ENCODE measurements at places on chromosomes 13 and 19.

- DNase-seq, result no peak
These were observed 3.7 kb downstream of the JUNB start for GRCh38 chr19:12794971-12795381.

GRCh38 chr19:1656988-1657536 lies 4.6 kb upstream of the TCF3 start:
- DNase-seq, result no peak

DNA sequence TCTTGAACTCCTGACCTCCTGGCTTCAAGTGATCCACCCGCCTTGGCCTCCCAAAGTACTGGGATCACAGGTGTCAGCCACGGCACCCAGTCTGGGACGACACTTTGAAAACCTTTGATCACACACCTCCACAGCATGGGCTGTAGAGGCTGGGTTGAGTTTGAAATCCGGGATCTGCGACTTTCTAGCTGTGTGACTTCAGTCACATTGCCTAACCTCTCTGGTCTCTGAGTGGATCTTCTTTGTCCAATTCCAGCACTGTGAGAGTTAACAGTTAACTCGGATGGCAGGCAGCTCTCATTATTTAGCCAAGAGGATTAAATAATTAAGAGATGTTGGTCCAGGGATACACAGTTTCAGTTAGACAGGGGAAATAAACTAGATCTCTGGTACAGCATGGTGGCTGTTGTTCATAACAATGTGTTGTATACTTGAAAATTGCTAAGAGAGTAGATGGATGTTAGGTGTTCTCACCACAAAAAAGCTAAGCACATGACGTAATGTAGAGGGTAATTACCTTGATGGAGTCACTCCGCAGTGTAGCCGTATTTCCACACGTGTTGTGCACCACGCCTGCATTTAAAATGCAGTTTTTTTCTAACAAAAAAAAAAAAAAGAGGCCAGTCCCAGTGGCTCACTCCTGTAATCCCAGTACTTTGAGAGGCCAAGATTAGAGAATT lies 1.9 kb downstream of the GALP start:
- DNase-seq, result no peak

GRCh38 chr19:51808333-51808986 lies 13.5 kb downstream of the FPR3 start:
- no peak for DNase-seq

DNA sequence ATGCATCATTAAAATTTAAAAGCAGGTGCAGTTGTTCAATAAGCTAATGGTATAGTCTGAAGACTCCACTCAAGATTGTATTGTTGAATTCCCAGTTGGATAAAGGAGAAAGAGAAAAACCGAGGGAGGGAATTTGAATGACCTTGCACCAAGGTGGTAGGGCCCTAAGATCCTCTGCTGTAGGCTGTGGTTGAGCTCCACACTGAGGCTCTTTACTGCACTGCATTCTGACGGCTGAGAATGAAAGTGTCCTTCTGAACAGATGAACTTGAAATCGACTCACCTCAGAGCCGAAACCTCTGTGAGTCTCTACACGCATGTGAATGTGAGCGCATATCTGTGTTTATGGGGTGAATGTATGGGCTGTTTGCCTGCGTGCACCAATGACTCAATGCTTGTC lies 388.9 kb upstream of the DACH1 start:
- DNase-seq, result no peak

DNA sequence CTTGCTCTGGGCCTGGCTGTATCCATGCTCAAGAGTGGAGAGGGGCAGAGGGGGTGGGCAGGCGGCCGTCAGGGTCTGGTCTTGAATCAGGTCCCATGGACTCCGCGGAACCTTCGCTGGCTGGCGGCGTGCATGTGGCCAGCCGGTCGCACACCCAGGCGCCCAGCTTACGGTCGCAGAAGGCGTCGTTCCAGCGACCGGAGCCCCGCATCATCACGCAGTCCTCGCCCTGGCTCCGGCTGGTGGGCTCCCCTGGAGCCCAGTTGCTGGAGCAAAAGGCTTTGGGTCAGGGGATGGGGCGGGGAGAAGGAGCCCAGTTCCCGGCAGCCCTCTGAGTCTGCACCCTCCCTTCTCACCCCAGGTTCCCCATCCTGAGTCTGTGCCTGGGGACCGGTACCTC lies 8.5 kb downstream of the TRAPPC5 start:
- no peak for DNase-seq

- DNase-seq, result no peak
These were observed 134.9 kb downstream of the RAP2A start for GRCh38 chr13:97568850-97569249.

DNA sequence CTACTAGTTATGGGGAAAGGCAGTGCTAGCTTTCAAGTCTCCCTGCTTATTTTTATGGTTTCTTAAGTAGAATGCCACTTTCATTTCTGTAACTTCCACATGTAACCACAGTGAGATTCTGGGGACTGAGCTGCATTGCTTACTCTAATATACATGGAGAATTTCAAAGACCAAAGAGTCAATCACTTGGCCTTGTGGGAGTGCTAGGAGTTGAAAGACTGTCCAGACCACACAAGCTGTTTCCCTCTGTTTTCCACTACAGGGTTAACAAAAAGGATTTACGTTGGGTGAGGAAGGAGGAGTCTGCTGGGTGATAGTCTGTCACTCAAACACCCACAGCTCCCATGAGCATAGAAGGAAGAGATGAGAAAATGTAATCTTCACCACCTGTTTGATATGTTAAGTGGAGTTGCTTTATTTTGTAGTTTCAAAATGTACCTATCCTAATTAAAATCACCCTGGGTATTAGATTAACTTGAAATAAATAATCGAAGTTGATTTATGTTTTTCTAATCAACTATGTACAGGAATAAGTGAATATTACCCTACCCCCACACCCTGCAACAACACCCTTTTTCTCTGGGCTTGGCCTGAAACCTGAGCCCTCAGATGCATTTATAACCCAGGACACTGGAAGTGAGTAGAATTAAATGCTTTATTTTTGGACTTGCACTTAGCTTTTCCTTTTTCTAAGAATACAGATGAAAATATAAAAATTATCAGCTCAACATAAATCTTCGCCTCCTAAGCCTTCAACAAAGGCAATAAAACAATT lies 225.8 kb upstream of the SLC10A2 start:
- DNase-seq, result no peak

DNA sequence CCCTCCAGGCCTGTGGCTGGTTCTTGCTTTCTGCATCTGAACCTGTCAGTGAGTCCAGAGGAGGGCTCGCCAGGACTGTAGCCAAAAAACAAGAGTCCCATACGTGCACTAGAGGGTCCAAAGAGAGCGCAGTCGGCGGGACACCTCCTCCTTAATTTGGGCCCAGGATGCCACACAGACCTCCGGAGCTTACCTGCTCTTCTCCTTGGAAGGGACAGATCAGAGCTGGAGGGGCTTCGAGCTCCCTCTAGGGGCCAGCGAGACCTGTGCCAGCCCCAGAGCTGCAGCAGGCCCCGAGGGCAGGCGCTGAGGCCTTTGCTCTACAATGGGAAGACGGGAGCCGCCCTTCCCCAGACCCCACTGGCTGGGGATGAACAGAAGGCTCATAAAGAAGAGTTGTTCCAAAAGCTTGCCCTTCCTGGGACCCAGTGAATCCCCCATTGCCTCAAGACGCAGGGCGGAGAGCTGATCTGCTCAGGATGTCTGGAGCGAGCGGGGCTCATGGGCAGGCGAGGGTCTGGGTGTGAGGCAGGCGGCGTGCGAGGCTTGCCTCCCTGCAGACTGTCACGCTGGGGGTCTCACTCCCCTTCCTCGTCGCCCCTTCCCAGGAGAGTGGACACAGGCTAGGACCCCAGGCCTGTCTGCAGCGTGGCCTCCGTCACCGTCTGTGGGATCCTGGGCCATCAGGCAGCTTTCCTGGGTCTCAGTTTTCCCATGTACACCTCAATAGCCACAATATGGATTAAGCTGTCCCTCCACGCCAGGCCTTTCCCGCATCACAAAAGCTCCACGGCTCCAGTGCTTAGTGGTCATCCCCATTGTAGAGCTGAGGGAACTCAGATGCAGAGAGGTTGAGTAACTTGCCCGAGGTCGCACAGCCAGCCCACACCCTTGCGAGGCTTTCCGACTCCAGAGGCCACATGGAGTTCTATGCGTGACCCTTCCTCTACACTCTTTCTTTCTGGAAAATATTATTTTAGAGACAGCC lies 46.9 kb upstream of the VSTM2B start:
- DNase-seq, result no peak

- peak; percentile 9 for DNase-seq
These were observed 15.6 kb upstream of the PROZ start for GRCh38 chr13:113142876-113143275.

- no peak for DNase-seq
These were observed 1486.8 kb downstream of the EFNB2 start for GRCh38 chr13:105048677-105049076.

GRCh38 chr13:77406644-77407440 lies 79.9 kb upstream of the MYCBP2 start:
- no peak for DNase-seq

- DNase-seq, result no peak
These were observed 177.6 kb downstream of the SHISA2 start for GRCh38 chr13:25874064-25874737.

DNA sequence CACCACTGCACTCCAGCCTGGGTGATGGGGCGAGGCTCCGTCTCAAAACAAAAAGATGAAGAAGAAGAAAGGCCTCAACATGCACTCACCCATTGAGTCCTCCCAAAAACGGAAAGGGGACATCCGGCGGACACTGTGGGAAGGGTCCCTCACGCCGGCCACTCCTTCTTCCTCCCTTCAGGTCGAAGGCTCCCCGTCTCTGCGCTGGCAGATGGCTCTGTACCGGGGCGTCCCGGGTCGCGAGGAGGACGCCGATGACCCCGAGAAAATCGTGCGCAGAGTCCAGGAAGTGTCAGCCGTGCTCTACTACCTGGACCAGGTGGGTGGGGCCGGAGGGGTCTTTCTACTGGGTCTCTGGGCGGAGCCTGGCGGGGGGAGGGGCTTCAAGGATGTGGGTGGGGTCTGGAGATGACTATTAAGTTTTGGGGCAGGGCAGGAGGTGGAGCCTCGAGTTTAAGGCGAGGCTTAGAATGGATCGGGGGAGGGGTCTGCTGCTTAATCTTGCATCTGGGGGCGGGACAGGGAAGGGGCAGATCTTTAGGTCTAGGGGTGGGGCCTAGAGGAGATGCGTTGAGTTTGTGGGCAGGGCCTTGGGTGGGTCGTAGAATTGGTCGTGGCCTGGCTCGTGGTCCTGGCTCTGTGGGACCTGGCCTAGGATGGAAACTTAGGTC lies 90.2 kb downstream of the MAP4K1 start:
- DNase-seq, result no peak

DNA sequence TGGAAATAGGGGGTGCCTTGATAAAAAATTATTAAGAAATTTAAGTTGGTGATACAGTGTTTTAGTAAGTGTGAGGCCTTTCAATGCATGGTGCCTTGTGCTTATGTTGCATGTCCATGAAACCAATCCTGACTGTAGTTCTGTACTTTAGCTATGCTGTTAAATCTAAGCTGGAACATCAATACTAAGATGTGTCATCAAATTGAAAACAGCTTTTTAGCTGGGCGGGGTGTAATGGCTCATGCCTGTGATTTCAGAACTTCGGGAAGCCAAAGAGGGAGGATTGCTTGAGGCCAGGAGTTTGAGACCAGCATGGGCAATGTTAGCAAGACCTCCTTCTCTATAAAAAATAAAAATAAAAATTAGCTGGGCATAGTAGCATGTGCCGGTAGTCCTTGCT lies 930.3 kb upstream of the PCDH9 start:
- no peak for DNase-seq

DNA sequence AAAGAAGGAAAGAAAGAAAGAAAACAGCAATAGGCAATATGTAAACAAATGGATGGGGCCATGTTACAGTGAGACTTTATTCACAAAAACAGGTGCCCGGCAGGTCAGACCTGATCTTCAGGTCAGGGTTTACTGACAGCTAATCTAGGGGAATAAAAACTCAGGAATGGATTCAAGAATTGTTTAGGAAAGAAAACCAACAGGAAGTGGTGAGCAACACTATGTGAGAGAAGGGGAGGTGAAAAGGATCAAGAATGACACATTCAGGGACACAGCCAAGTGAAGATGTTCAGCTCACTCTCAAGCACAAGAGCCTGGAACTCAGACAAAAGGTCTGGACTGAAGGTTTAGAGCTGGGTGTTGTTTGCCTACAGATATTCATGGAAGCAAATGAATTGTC lies 244.5 kb downstream of the EFNB2 start:
- no peak for DNase-seq

- peak; percentile 71 for DNase-seq
These were observed at the start of gene WDR87 for GRCh38 chr19:37905946-37906868. Gene WDR87 (minus strand): TSS chr19:37906594. CDS start chr19:37898239, 8,355 bp downstream.

- DNase-seq, result no peak
These were observed 673.7 kb upstream of the MIR17HG start for GRCh38 chr13:90673746-90674145.

GRCh38 chr19:40093416-40093815 lies 2.7 kb upstream of the ZNF780A start:
- no peak for DNase-seq

DNA sequence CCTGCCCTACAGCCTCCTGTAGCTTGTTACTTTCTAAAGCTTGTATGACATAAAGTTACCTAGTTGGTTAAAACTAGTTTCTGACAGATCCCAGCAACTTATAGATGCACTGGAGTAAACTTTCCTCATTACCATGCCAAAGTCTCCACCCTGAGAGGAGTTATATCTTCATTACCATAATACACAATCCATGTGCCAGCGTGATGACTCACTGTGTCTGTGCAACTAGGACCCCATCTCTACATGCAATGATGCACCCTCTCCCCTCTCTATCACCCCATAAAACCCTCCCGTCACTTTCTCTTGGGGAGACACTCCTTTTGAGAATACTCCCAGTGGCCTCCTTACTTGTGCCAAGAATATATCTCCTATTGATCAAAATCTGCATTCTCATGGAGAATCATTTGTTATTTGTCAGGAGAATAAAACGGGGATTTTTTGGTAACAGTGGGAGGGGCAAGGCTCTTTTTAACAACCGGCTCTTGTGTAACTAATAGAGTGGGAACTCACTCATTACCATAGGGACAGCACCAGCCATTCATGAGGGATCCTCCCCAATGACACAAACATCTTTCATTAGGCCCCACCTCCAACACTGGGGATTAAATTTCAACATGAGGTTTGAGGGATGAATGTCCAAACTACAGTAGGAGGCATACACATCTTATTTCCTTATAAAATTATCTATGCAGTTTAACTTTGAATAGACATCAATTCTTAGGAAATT lies 235.1 kb upstream of the ATXN8OS start:
- DNase-seq, result no peak

DNA sequence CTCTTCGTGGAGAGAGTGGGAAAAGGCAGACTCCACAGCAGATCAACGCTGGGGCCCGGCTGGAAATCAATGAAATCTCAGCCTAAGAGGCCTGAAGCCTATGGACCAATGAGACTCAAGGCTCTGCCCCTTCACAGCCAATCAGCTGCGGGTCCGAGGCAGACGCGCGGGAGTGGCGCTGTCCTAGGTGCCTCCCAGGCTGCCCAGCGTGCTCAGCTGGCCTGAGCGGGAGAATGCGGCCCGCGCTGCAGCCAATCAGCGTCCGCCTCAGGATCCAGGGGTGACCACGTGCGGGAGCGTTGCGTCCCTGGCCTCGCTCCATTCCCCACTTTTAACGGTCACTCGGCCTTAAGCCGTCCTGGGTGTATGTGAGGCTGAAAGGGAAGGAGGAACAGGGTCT lies at the start of gene ZBTB32:
TSS of gene ZBTB32 (plus strand) at position 341 of the 400 bp plus-strand sequence. CDS start 10,069 bp downstream, outside the sequence.
- no peak for DNase-seq
